ENCODE measurements at places on chromosomes 16 and 17. TPM values are rescaled to one million over a fixed set of nuclear protein-coding genes. Genes with fewer than 3 reads are reported as not detected.

Gene HCRT
- not detected for total RNA-seq

Gene ARL5C
- total RNA-seq = not detected

Gene ITGAX
- 2.4 TPM for total RNA-seq

Gene CEP131
- total RNA-seq = 9.8 TPM

Data from activated naive CD4-positive, alpha-beta T cell treated with anti-CD3 and anti-CD28 coated beads for 36 hours (primary cell).